Stimulated activated CD4-positive, alpha-beta T cell treated with anti-CD3 and anti-CD28 coated beads, Interleukin-15, amount 100 ng/mL, for 1 hour (primary cell): ENCODE measurements at places on chromosomes 2 and 18.

DNA sequence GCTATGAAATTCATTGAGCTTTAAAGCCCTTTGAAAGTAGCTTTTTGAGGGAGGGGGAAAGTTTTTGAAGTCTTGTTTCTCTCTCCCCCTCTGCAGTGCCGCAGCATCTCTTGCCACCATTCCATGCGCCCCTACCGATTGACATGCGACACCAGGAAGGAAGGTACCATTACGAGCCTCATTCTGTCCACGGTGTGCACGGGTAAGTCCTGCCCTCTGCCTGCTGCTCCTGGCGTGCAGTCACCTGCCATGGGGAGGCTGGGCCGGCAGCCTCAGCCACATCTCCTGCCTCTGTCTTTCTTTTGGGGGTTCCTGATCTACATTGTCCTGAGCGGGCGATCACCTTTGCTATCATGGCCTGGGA is 191.6 kb downstream of the GLI2 start:
- no peak for DNase-seq

- DNase-seq: no peak
Measured at GRCh38 chr2:107669335-107669734, 157.4 kb upstream of the RGPD4 start.

DNA sequence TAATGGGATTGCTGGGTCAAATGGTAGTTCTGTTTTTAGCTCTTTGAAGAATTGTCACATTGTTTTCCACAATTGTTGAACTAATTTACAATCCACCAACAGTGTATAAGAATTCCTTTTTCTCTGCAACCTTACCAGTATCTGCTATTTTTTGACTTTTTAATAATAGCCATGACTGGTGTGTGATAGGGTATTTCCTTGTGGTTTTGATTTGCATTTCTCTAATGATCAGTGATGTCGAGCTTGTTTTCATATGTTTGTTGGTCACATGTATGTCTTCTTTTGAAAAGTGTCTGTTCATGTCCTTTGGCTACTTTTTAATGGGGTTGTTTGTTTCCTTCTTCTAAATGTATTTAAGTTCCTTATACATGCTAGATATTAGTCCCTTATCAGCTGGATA is 322.3 kb downstream of the CDH2 start:
- DNase-seq: no peak

- no peak for DNase-seq
Measured at GRCh38 chr2:104859291-104859765, 5.4 kb downstream of the POU3F3 start.

- DNase-seq: no peak
Measured at GRCh38 chr2:17878281-17879136, at the start of gene KCNS3. TSS of gene KCNS3 (plus strand) at chr2:17878667. CDS start at chr2:17931009, 52,342 bp downstream.

- no peak for DNase-seq
Measured at GRCh38 chr2:236045251-236046235, 122.6 kb downstream of the GBX2 start.

- no peak for DNase-seq
Measured at GRCh38 chr18:50832754-50833153, 12.9 kb upstream of the MRO start.

GRCh38 chr2:7111626-7112025 is 194.4 kb downstream of the RNF144A start:
- no peak for DNase-seq

DNA sequence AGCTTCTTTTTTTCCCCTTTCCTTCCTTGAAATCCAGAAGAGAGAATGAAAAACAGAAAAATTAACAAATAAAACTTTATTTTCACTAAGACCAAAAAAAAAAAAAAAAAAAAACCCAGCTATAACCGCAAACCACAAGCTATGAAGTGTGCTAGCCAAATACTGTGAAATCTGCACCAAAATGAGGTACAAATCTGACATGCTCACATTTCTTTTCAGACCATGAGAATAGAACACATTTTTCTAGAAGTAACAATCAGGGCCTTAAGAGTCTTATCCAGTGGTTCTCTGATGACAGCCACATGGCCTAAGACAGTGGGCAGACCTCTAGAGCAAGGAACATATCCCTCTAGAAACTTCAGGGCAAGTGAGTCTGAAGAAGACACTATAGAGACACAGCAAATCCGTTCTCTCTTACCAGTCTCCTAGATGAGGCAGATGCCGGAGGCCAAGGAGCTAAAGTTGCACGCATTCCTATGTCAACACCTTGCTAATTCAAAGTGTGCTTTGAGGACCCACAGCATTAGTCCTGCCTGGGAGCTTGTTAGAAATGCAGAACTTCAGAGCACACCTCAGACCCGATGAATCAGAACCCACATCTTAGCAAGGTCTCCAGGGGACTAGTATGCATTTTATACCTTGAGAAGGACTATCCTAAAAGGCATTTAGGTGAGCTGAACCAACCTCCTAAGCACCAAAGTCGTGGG is 317.1 kb downstream of the MYCN start:
- no peak for DNase-seq

DNA sequence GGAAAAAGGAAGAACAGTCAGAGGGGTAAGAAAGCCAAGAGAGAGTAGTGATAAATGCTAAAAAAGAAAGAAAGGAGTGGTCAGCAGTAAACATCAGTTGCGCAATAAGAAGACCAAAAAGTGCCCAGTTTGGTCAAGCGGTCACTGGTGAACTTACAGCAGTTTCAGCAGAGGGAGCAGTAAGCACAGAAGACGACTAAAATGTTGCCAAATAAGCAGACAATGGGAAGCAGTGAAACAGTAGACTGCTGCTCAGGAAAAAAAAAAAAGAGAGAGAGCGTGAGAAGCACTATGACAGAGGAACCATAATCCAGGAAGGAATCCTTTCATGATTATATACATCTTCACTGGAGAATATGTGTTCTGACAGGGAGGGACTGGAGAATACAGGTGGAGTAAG is 45.8 kb downstream of the DNAJC10 start:
- no peak for DNase-seq

- DNase-seq: no peak
Measured at GRCh38 chr2:18369760-18370159, 190.7 kb downstream of the RDH14 start.

DNA sequence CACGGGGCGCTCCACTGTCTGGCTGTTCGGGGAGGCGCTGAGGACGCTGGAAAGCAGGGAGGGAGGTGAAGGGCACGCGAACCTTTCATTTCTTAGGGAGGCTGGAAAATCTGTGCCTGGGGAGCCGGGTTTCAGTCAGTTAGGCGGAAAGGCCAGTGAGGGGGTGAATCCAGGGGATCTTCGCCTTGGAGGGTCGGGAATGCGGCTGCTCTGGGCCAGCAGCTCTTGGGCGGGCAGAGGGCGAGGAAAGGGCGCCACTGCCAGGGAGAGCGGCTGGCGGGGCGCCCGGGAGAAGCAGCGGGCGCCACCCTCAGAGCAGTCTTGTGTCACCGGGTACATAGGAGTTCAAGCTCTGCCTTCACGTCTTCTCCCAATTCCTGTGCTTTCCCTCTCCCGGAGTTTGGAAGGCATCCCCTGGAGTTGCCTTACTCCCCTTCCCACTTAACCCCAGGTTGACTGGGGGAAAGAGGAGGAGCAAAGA is 1.4 kb downstream of the CCDC85A start:
- DNase-seq: no peak

- DNase-seq: no peak
Measured at GRCh38 chr2:224190936-224191270, 151.8 kb upstream of the SERPINE2 start.

- no peak for DNase-seq
Measured at GRCh38 chr2:100161945-100162620, 19.7 kb upstream of the AFF3 start.

GRCh38 chr2:10650761-10651160 is 39.0 kb downstream of the NOL10 start:
- DNase-seq: no peak

- DNase-seq: no peak
Measured at GRCh38 chr18:9418047-9418690, 57.1 kb upstream of the RALBP1 start.

- no peak for DNase-seq
Measured at GRCh38 chr2:28447943-28448792, 47.7 kb upstream of the PLB1 start.

- no peak for DNase-seq
Measured at GRCh38 chr2:174053355-174054151, 88.4 kb upstream of the SP3 start.

DNA sequence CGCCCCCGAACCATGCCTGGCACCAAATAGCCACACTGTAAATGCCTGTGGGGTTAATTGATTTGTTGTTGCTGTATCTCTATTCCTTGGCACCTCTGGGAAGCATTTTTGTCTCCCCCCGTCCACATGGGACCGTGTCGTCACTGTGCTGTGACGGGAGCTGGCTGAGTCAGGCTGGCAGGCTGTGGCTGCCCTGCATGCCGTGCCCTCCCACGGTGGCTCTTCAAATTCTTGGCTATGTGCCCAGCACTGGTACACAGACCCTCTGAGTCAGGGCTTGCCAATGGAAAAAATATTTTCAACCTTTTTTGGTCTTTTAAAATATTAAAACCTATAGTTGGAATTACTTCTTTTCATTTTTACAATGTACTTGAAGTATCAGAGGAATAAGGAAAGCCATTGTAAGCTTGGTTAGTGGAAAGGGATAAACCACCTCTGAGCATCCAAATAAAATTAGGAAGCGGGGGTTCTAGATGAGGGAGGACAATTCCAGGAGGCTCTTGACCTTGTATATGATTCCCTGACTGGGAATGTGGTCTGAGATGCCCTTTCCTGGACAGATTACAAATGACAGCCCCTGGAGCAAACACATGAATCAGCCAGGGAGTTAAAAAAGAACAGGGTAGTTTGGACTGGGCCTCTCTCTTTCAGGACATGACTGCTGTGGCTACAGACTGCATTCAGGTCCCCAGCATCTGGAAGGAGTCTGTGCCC is 59.4 kb downstream of the DGKD start:
- DNase-seq: no peak

DNA sequence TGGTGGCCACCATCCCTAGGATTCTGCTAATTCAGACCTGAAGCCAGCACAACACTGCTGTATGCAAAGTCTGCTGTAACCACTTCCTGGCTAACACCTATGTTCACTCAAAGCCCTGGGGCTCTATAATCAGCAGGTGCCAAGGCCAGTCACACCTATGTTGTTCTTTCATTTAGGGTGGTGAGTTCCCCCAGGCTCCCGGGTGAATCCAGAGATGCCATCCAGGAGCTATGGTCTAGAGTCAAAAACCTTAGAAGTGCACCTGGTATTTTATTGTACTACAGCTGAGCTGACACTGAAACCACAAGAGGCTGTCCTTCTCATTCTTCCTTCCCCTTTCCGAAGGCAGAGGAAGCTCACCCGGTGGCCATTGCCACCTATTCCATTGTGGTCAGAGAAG is 46.2 kb upstream of the CCDC141 start:
- DNase-seq: no peak

DNA sequence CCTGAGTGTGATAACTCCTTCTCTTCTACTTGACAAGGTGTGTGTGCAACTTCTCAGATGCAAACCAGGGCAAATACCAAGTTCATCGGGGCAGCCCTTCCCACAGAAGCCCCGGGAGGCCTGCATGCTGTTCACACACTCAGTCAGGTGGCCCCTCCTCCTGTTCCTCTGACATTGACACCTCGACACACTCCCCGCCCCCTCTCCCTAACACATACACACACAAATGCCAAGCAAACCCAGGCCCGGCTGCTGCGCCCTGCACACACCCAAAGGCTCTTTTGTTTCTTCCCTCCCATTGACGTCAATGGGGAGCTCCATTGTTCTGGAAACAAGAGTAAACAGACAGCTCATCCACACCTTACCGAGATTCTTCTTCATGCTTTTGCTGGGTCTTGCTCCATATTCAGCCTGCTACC is 1.7 kb upstream of the PER2 start:
- DNase-seq: no peak

DNA sequence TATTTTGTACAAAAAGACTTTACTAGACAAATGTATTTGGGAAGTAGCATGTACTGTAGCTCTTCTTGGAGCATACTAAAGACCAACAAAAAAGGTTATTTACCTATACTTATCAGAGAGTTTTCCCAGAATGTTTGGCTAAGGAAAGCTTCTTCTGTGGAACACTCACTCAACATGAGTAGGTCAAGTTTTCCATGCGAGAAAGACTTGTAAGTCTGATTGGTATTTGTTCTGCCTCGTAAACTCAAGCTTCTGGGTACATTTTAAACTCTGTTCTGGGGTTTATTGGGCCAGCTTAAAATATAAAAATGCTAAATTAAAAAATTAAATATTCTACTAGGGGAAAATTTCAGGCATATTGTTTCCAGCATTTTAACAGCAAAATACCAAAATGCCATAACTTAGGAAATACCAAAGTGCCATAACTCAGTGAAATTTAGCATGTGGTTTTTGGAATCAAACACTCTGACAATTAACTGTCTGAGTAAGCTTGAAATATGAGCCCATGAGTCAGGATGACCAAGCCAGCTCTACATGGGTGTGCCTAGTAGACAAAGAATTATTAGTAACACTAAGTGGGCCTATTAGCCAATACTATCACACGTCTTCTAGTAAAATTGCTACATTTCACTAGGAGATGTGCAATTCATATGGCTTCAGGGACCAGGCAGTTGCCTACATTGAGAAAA is 47.3 kb upstream of the SERPINE2 start:
- DNase-seq: no peak

DNA sequence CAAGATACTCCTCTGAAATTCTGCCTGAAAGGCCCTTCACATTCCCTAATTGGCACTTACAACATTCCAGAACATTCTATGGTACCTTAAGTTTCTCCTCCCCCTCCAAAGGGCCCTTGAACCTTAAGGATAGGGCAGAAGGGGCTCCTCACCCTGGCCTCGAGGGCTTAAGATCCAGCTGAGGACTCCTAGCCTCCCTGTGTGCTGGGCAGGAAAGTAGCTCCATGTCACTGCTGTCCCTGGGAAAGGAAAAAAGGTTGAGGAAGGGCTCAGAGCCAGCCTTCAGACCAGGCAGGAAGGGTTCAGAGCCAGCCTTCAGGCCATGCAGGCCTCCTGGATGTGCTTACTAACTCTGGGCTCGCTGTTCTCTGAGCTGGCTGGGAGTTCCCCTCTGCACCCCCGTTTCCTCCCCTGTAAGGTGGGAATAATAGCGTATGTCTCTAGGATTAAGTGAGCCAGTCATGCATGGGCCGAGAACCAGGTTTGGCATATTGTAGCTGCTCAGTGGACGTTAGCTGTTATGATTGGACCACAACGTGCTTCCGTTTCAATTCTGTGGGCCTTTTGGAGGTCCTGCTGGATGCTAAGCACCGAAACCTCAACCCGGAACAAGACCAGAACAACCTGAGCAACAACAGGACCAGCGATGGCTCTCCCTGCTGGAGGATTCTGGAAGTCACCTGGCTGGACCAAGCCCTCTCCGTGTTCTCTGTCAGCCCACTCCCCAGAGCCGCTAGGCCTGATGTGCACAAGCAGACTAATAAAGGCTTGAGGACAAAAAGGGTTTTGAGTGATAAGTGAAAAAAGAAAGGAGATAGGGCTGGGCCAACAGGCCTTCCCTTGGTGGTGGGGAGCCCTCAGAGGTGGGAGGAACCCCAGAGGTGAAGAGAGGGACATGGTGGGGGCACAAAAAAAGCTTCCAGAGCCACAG is 1.0 kb upstream of the B3GNT7 start:
- DNase-seq: no peak

DNA sequence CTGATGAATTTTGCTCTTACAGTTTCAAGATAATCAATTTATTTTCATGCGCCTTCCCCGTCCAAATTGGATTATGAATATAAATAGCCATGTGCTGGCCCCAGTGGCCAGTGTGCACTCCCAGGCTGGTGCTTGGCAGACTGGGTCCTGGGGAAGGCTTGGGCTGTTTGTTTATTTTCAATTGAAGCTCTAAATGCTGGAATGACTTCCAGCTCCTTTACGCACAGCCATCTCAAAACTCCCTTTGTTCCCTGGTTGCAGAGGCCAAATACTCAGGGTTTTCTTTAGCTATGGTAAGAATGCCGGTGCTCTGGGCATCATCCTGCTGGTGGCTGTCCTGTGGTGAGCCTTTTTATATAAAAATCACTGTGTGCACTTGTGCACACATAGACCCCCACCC is 131.5 kb downstream of the PRKCE start:
- DNase-seq: no peak

- DNase-seq: no peak
Measured at GRCh38 chr18:31850844-31851243, 90.2 kb upstream of the SLC25A52 start.
